T-helper 17 cell (primary cell): ENCODE measurements at places on chromosomes 16 and 17. TPM values are rescaled to one million over a fixed set of nuclear protein-coding genes. Genes with fewer than 3 reads are reported as not detected.
A peak's percentile ranks its signal among the peaks of the same experiment; 100 is the strongest.

DNA sequence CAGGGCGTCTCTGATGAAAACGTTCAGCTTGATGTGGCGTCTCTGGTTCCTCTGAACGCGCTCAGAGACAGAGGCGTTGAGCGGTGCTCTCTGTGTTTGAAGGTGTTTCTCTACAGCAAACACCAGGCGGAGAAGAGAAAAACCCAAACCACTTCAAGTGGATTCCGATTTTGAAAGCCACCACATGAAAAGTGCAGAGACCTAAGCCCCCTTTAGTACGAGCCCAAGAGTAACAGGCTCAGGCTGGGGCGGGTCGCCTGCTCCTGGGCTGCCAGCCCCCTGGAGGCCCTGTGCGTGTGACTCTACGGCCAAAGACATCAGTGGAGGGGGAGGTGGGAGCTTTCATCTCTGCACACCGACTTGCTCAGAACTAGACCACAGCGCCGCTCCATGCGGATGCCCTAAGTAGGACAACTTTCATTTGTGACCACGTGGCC is 328.4 kb downstream of the MAF start:
- H3K27me3 ChIP-seq: no peaks in the 10 kb centered on the region
- H3K27ac ChIP-seq: peak overlapping the region; percentile 95
- no peaks in the 10 kb centered on the region for H3K36me3 ChIP-seq

The TPSD1 gene
- total RNA-seq: not detected

DNA sequence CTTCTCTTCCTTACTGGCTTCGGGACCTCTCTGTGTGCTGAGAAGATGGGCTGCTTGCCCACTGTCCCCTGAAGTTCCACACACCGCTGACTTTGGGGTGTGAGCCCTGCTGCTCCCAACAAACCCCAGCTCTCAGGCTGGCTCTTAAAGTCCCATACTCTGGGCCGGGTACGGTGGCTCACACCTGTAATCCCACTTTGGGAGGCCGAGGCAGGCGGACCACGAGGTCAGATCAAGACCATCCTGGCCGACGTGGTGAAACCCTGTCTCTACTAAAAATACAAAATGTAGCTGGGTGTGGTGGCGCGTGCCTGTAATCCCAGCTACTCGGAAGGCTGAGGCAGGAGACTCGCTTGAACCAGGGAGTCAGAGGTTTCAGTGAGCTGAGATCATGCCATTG is 17.2 kb downstream of the CD7 start:
- H3K27me3 ChIP-seq: no peaks in the 10 kb centered on the region
- H3K4me3 ChIP-seq: peak overlapping the region; percentile 83
- DNase-seq: no peak
- H3K27ac ChIP-seq: peak overlapping the region; percentile 100

DNA sequence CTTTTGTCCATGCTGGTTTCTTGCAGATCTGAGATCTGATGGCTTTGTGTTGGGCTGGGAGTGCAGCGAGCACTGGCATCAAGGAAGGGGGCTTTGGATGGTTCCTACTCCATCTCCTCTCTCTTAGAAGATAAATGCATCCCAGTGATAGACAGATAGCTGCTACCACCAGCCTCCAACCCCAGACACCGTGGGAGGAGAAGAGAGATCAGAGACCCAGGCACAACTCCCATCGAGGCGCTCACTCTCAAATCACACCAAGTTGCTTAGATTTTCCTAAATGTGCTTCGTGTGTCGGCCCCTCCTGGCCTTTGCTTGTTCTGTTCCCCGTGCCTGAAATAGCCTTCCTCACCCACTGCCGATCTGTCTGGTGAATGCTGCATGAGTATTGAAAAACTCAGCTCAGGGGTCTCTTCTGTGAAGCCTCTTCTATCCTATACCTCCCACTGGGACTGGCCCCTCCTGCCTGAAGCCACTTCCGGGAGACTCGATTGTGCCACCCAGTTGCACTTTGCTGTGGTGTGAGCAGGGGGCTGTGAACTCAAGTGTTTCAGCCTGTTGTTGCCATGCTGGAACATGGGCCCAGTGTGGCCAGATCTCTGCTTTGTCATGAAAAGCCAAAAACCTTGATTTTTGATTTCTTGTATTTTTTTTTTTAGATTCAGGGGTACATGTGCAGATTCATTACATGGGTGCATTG is 242.7 kb downstream of the GSG1L start:
- H3K27me3 ChIP-seq: peaks cover 70% of the 10 kb centered on the region
- DNase-seq: no peak
- H3K4me1 ChIP-seq: peaks cover 8% of the 10 kb centered on the region
- no peak overlapping the region for H3K27ac ChIP-seq
- H3K4me3 ChIP-seq: no peak overlapping the region

The MARVELD3 gene
- not detected for total RNA-seq

The KRT9 gene
- not detected for total RNA-seq

DNA sequence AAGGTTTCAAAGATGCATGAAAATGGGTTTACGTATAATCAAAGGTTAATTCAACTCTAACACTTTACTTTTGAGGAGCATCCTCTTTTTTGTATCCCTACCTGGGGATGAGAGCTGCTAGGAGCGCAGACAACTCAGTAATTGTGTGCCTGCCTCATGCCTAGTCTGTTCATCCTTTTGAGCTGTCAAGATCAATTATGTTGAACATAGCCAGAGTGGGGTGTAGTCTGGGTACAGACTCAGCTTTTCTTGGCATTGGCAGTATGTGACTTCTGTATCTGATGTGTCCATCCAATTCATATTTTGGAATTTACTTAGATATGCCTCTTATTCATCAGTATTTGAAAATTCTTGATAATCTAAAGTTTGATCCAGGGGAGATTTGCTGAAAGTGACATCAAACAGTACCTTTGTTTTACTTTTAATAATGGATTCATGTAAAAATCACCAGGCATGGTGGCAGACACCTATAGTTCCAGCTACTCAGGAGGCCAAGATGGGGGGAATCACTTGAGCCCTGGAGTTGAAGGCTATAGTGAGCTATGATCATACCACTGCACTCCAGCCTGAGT is 24.1 kb downstream of the PRKCA start:
- no peak overlapping the region for H3K4me3 ChIP-seq
- peaks cover 47% of the 10 kb centered on the region for H3K4me1 ChIP-seq
- no peak for DNase-seq
- no peaks in the 10 kb centered on the region for H3K27me3 ChIP-seq
- H3K27ac ChIP-seq: peak overlapping the region; percentile 94

- H3K4me1 ChIP-seq: peaks cover 16% of the 10 kb centered on the region
- no peak overlapping the region for H3K4me3 ChIP-seq
- DNase-seq: no peak
- H3K36me3 ChIP-seq: no peaks in the 10 kb centered on the region
- H3K27me3 ChIP-seq: peaks cover 38% of the 10 kb centered on the region
These were observed 12.1 kb downstream of the LPO start for GRCh38 chr17:58250344-58251011.

GRCh38 chr16:552171-552570 is 8.0 kb upstream of the PRR35 start:
- H3K4me3 ChIP-seq: no peak overlapping the region
- DNase-seq: no peak
- no peaks in the 10 kb centered on the region for H3K27me3 ChIP-seq
- H3K36me3 ChIP-seq: no peaks in the 10 kb centered on the region
- peaks cover 2% of the 10 kb centered on the region for H3K4me1 ChIP-seq
- H3K27ac ChIP-seq: no peak overlapping the region
